ENCODE measurements at places on chromosomes 13 and 19. TPM values are rescaled to one million over a fixed set of nuclear protein-coding genes. Genes with fewer than 3 reads are reported as not detected.

GRCh38 chr19:46954993-46955812, 64.4 kb upstream of the NPAS1 start:
- DNase-seq, result no peak

The GYS1 gene
- 14.8 TPM for polyA plus RNA-seq

DNA sequence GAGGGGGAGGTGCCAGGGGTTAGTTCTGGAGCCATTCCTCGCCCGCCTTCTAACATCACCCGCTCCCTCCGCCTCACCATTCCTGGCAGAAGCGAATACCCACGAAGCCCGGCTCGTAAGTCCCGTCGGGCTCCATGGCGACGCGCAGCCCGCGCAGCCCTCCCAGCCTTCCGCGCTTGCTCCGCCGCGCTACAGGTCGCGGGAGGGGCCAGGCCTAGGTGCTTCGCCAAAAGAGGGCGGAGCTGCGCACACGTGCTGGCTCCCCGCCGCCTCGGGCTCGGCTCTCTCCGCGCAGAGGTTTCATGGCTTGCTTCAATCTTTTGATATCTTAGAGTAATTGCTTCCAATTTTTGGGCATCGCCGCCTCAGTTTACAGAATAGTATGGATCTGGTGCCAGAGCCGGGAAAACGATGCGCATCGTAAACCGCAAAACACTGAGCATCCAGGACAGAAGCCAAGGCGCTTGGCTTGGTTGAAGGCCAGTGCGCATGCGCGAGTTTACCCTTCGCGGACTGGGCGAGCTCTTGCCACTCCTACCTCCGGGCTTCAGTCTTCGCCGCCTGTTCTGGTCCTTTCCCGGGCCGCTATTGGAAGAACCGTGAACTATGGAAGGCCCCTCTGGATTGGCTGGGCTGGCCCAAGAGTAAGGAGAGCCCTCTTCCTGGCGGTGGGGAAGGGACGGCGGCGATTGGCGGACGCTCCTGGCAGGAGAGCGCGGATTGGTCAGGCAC, at the start of gene POLR2I:
POLR2I (minus strand) TSS at position 155 of the 732 bp plus-strand sequence; CDS start at position 136, 19 bp downstream.
- DNase-seq, result peak; percentile 100

DNA sequence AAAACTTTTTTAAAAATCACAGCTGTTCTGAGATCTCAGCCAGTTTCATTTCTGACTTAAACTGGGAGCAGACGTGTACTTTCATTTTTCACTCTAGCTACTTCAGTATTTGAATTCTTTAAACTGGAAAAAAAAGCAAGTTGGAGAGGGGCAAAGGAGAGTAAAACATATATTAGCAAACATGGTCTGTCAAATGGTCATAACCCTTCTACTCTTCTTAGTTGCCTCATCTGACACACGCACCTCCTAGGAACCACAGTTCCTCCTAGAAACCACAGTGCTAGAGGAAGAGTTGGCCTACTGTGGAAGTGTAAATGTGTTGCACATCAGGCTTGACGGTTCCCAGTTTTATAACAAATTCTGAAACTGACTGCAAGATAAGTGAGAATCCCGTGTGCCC, 47.2 kb downstream of the TM9SF2 start:
- DNase-seq, result no peak

The FPR3 gene
- 25.9 TPM for polyA plus RNA-seq

DNA sequence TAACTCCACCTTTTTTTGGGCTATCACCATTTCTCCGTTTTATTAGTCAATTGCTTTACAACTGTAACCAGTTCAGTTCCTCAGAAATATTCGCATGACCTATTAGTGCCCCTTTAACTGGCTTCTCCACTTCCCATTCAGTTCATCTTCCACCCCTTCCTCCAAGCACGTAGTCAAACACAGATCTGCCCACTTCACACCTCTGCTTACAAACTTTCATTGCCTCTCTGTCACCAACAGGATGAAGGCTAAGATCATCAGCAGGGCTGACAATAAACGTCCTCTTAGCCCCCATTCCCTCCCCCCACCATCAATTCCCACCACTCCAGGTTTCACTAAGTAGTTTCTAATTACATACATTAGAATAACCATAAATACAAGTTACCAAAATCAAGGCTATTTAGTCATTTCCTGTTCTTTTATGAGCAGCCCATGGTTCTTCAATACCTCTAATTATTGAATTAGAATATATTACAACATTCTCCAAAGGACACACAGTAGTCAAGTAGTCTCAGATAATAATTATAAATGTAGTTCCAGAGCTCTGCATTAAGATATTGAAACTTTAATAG, 95.7 kb downstream of the SPRY2 start:
- no peak for DNase-seq

- no peak for DNase-seq
Measured at GRCh38 chr13:33072282-33072681, 56.1 kb downstream of the KL start.

DNA sequence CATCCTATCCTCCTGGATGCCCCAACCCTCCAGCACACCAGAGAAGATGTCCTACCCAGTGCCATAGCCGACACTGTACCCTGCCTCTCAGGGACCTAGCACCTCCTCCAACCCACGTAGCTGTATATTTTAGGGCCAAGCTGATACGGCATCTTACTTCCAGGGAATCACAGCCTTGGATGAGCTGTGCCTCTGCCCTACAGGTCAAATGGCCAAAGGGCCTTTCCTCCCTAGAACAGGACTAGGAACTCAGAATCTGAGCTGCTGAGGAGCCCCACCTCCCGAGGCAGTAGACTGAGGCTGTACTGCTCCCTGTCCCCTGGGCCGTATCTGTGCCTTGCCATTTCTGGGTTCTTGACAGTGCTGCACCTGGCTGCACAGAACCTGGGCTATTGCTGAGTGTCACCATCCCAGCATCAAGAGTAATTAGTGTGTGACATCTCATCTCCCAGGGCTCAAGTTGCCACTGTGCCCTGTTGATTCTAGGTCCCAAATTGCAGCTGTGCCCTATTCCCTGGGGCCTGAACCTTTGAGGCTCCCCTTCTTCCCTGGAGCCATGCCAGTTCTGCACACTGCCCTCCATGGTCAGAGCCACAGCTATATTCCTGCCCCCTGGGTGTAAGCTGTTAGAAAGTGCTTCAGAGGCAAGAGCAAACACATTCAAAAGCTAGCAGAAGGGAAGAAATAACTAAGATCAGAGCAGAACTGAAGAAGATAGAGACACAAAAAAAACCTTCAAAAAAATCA, 41.0 kb downstream of the VWA8 start:
- DNase-seq, result no peak

DNA sequence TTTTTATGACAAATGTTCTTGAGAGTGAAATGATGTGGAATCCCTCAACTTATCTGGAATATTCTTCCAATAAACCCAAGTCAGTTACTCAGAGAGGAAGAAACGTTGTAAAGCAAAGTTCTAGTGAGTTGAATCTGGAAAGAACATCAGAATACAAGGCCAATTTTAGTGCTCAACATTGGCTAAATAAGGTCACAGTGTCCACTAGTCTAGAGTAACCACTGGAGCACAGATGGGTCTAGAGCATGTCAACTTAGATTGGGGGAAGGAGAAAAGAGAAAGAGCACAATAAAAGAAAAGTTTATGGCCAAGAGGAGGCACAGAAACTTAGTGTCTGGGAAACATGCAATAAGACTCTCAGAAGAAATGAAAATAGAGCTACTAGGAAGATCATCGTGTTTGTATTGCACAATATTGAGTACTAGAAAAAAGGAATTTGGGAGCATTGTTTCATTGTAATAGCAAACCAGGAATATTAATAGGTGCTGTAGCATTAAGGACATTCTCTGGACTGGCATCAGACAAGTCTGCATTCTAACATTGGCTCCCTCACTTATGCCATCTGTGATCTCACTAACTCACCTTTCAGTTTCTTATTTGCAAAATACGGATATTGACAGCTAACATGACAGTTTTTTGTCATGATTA, 1318.5 kb downstream of the PCDH9 start:
- DNase-seq, result no peak

GRCh38 chr19:55372316-55373081, 2.2 kb upstream of the IL11 start:
- no peak for DNase-seq

DNA sequence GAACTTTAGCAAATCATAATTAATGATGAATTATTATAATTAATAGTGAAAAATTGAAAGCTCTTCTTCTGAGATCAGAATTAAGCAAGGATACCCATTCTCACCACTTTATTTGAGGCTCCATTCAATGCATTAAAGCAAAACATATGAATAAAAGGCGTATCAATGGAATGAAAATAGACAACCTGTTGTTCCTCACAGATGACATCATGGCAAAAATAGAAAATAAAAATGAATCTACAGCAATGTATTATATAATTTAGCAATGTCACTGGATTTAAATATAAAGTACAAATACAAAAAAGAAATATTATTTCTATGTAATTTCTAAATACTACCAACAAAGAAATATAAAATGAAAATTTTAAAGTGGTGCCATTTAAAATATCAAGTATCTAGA, 11.1 kb upstream of the ZNF780A start:
- DNase-seq, result no peak

The FFAR3 gene
- polyA plus RNA-seq, result not detected

GRCh38 chr19:40827386-40828247, 22.6 kb downstream of the CYP2A6 start:
- DNase-seq, result no peak

The CADM4 gene
- 1.2 TPM for polyA plus RNA-seq

- DNase-seq, result no peak
Measured at GRCh38 chr13:85755123-85755522, 44.1 kb downstream of the SLITRK6 start.

- peak; percentile 58 for DNase-seq
Measured at GRCh38 chr19:16030964-16031871, 45.1 kb upstream of the TPM4 start.

DNA sequence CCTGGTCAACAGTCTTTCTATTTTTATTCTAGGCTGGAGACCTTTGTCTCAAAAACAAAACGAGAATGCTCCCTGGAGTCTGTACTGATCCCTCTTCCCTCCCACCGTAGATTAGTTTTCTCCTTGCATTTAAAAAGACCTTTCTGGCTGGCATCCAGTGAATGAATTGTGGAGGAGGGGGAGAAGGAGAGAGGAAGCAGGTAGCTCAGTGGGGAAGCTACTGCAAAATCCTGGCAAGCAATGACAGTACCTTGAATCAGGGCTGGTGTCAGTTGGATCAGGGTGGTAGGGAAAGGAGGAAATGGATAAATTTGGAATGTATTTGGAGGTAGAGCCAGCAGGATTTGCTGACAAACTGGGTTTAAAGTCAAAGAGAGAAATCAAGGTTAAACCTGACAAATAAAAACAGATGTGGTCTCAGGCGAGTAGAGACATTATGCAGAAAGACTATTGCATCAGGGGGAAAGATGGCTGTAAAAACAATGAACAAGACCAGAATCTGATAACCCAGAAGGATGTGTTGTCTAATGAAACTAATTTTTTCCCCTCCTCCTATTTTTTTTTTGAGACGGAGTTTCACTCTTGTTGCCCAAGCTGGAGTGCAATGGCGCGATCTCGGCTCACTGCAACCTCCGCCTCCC, 3.5 kb upstream of the CYP2S1 start:
- no peak for DNase-seq

The APOC4 gene
- not detected for polyA plus RNA-seq

DNA sequence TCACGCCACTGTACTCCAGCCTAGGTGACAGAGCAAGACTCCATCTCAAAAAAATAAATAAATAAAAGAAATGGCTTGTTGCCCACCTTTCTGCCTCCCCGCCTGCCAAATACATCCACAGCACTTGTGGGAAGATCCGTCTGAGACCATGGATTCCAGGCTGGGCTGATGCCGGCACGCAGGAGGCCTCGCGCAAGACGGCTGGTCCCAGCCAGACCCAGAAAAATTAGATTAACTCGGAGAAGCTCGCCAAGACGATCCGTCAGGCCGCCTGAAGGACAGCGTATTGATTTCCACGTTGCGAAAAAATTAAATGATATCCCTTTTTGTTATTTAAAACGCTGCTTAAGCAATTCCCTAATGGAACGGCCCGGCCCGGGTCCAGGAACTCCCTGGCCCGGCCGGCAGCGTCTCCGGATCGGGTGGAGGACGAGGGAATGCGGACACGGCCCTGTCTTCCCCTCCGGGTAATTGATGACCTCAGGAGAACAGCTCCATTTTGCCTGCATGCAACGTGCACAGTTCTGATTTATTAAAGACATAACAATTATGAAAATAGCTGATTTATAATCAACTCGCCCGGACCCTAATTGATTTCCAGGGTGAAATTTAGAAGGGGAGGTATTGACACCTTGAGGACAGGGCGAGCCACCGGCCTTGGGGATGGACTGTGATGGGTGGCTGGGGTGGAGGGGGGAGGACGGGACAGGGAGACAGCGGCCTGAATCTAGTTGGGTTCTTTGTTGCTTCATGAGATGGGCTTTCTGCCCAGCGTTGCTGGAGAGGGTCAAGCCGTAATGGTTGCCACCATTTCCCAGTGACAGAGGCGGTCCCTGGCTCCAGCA, 52.1 kb downstream of the ZNRF4 start:
- DNase-seq, result no peak

DNA sequence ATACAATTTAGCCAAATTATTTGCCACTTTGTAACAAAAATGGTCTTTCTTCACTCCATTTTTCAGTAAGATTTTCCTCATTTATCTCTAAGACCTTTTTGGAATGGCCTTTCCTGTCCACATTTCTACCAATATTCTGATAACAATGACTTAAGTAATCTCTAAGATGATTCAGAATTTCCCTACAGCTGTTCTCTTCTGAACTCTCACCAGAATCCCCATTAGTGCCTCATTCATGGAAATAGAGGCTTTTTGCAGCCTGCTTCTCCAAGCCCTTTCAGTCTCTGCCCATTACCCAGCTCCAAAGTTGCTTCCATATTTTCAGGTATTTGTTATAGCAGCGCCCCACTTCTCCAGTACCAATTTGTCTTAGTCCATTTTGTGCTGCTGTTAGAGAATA, 867.0 kb downstream of the GPC5 start:
- no peak for DNase-seq

- DNase-seq, result peak; percentile 78
Measured at GRCh38 chr19:37999309-38000213, 92.6 kb downstream of the SIPA1L3 start.

DNA sequence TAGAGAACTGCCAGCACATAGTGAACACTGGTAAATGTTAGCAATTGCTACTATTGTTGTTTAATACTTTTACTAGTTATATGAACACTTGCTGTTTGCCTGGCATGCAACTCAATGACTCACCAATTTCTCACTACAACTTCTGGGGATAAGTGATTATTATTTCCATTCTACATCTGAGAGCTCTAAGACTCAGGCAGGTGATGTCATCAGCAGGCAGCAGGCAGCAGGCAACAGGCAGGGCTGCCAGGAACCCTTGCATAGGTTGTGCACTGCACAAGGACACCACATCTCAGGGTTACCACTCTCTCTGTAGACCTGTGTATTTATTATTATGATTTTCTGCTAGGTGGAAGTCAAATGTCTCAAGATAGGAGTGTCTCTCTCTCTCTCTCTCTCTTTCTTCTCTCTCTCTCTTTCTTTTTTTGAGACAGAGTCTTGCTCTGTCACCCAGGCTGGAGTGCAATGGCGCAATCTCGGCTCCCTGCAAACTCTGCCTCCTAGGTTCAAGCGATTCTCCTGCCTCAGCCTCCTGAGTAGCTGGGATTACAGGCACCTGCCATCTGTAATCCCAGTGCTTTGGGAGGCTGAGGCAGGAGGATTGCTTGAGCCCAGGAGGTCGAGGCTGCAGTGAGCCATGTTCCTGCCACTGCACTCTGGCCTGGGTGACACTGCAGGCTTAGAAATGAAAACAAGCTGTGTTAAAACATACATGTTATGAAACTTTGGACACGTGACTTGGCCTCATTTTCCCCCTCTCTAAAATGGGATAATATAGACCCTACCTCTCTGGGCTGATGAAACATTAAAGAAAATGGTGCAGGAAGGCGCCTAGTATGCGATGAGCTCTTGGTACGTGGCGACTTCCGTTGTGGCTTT, 22.7 kb downstream of the HPN start:
- DNase-seq, result no peak
